Uterus (tissue), 4 donors: ENCODE measurements at places on chromosomes 2 and 18. TPM values are rescaled to one million over a fixed set of nuclear protein-coding genes. Genes with fewer than 3 reads are reported as not detected.

Gene INHA
- not detected for total RNA-seq

Gene TMEM247
- not detected for total RNA-seq

DNA sequence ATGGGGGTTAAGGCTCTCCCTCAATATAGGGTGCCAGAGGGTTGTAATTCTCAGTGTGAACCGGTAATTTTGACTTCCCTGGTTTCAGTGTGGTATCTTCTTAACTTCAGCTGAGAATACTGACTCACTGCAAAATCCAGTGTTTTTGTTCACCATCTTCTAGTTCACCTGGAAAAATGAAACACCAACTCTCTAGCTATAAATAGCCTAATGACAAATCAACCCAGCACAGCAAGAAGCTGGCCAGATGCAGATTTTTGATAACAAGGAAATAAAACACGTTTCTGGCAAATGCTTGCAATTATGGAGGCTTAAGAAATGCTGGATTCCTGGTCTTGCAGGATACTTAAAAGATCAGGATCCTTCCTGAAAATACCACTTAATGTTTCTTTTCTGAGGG is 192.3 kb downstream of the CLIP4 start:
- no peak for DNase-seq
- no peak overlapping the region for H3K27ac ChIP-seq
- H3K4me3 ChIP-seq: no peak overlapping the region
- H3K36me3 ChIP-seq: no peaks in the 10 kb centered on the region

Gene TWSG1
- total RNA-seq: 57.6 TPM

Gene C2orf66
- not detected for total RNA-seq

DNA sequence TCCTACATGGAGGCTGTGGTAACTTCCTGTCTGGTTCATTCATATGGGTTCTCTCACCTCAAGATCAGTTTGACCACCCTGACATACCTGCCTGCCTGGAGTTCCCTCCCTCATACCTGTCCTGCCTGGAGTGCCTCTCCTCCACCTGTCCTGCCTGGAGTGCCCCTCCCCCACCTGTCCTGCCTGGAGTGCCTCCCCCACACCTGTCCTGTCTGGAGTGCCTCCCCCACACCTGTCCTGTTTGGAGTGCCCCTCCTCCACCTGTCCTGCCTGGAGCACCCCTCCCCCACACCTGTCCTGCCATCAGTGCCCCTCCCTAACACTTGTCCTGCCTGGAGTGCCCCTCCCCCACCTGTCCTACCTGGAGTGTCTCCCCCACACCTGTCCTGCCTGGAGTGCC is 461.9 kb downstream of the PTPRM start:
- no peaks in the 10 kb centered on the region for H3K4me1 ChIP-seq
- no peaks in the 10 kb centered on the region for H3K36me3 ChIP-seq
- H3K27ac ChIP-seq: no peak overlapping the region
- no peak overlapping the region for H3K4me3 ChIP-seq
- DNase-seq: no peak

Gene MAP4K4
- 25.6 TPM for total RNA-seq

Gene LRP1B
- total RNA-seq: 7.3 TPM

Gene TGFA
- 1.5 TPM for total RNA-seq

Gene PROKR1
- total RNA-seq: not detected

- no peak for DNase-seq
- no peaks in the 10 kb centered on the region for H3K4me1 ChIP-seq
- H3K36me3 ChIP-seq: no peaks in the 10 kb centered on the region
- no peak overlapping the region for H3K4me3 ChIP-seq
- no peak overlapping the region for H3K27ac ChIP-seq
These were observed 113.7 kb downstream of the SRBD1 start for GRCh38 chr2:45497355-45497754.

- H3K36me3 ChIP-seq: no peaks in the 10 kb centered on the region
- H3K27ac ChIP-seq: no peak overlapping the region
- no peaks in the 10 kb centered on the region for H3K27me3 ChIP-seq
- no peak overlapping the region for H3K4me3 ChIP-seq
These were observed 62.5 kb upstream of the ACVR2A start for GRCh38 chr2:147782141-147782930.

DNA sequence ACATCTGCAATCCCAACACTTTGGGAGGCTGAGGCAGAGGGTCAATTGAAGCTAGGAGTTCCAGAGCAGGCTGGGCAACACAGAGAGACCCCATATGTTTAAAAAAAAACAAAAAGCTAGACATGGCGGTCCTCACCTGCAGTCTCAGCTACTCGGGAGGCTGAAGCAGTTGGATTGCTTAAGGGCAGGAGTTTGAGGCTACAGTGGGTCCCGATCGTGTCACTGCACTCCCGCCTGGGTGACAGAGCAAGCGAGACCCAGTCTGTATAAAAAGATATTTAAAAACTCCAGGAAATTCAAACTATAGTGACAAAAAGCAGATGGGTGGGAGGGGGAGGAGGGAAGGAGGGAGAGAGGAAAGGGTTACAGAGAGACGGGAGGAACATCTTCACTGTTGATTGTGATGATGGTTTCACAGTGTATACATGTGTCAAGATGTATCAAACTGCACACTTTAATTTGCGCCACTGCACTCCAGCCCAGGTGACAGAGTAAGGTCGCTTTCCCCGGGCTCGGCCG is 942 bp upstream of the ZNF236 start:
- no peak for DNase-seq
- no peaks in the 10 kb centered on the region for H3K4me1 ChIP-seq
- H3K27ac ChIP-seq: peak overlapping the region; percentile 94
- H3K36me3 ChIP-seq: no peaks in the 10 kb centered on the region
- H3K27me3 ChIP-seq: no peaks in the 10 kb centered on the region
